ENCODE measurements at places on chromosomes 16 and 17.

- no peak for DNase-seq
Measured at GRCh38 chr17:12407495-12408252, 258.0 kb upstream of the MYOCD start.

- DNase-seq, result no peak
Measured at GRCh38 chr16:23552161-23552560, 5.0 kb downstream of the EARS2 start.

DNA sequence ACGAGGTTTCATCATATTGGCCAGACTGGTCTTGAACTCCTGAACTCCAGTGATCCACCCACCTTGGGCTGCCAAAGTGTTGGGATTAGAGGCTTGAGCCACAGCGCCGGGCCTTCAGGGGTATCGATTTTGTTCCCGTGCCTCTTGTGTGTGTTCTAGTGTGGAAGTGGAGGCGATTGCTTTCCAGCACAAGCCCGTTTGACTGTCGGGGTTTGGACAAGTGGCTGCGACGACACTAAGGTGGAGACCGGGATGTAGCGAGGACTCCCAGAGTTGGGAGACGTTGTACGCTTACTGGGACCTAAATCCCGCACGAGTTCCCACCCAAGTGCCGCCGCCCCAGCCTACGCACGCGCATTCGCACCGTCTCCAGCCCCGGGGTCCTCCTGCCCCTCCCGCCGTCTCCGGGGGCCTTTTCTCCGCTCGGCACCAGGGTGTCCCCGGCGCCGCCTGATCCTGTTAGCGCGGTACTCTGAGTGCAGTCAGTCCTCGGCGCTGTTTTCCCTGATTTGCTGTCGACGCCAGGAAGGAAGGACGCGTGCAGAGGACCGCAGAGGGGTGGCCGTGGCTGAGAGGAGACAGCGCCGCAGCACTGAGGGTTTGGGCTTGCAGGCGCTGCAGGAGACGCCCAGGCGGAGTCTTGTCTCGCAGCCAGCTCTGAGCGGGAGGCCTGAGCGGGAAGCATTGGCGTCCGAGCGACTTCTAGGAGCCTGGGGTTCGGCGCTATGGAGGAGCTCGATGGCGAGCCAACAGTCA lies at the start of gene NUP85:
Gene NUP85, plus strand, starts transcription at position 643 of the 756 bp plus-strand sequence. Its CDS starts 83 bp downstream, at position 726.
- DNase-seq, result peak; percentile 94

DNA sequence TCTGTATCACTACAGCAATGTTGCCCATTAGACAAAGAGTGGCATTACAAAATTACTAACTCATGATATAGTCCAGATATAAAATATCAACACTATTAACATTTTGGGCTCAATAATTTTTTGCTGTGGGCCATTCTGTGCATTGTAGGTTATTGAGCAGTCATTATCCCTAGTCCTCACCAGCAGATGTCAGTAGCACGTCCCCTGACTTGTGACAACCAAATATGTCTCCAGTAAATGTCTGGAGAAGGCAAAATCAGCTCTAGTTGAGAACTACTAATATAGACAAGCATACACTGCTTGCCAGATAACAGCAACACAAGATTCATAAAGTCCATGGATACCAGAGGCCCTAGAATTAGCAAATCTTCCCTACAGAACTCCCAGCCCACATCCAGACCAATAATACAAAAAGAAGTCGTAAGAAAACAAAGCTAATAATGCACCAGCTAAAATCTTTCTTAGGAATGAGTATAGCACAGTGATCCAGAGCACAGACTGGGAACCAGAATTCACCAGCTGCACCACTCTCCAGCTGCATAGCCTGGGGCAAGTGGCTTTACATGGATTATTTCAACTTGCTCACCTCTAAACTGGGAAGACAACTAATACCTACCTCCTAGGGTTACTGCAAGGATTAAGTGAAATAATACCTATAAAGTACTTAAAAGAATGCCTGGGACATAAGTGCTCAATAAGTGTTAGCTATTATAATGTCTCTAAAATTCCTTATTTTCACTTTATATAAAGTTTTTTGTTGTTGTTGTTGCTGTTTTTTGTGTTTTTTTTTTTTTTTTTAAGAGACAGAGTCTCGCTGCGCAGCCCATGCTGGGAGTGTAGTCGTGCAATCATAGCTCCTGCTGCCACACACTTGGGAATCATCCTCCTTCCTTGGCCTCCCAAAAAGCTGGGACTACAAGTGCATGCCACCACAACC lies 23.7 kb downstream of the HELZ start:
- peak; percentile 3 for DNase-seq

GRCh38 chr16:30458561-30459394 lies 13.1 kb upstream of the SEPHS2 start:
- no peak for DNase-seq
